ENCODE measurements at places on chromosomes 3 and 15.

- DNase-seq: peak; percentile 67
- no peaks in the 10 kb centered on the region for H3K36me3 ChIP-seq
- no peaks in the 10 kb centered on the region for H3K4me1 ChIP-seq
Observed at GRCh38 chr3:57169872-57170623, 4.9 kb upstream of the IL17RD start.

DNA sequence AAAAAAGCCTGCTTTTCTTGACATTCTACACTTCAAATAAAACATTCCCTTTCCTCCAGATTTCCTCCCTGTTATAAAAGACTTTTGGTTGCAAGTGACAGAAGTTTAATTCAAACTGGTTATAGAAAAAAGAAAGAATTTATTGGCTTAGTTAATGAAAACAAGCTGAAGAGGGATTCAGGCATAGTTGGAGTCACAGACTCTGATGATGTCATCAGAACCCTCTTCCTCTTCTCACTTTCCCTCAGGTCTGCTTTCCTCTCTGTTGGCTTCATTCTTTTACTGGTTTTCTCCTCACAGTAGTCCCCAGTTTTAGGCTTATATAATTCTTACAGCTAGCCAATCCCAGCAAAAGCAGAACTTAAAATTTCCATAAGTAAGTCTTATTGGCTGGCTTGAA, 32.0 kb upstream of the MBNL1 start:
- peak; percentile 16 for DNase-seq
- no peaks in the 10 kb centered on the region for H3K27me3 ChIP-seq
- H3K36me3 ChIP-seq: no peaks in the 10 kb centered on the region
- peaks cover 20% of the 10 kb centered on the region for H3K4me1 ChIP-seq

DNA sequence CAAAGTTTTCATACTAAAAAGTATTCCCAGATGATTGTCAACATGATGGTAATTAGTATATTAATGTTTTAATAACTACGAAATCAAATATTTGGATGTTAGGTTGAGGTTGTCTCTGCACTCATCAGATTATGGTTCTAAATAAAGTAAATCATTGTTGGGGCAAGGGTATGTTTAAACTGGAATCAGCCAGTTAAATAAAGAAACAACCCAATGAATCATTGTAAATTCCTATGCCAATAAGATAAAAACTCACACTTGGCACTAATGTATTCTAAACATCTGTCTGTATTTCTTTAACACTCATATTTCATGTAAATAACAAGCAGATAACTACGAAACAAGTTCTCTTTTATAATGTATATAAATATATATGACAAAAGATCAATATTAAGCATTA, 92.7 kb downstream of the PEAK1 start:
- H3K4me1 ChIP-seq: no peaks in the 10 kb centered on the region
- no peak overlapping the region for H3K4me3 ChIP-seq
- H3K36me3 ChIP-seq: no peaks in the 10 kb centered on the region
- H3K27ac ChIP-seq: no peak overlapping the region
- no peak for DNase-seq

GRCh38 chr15:75828429-75828828, 14.8 kb upstream of the UBE2Q2 start:
- H3K27ac ChIP-seq: no peak overlapping the region
- H3K36me3 ChIP-seq: no peaks in the 10 kb centered on the region
- no peak for DNase-seq
- peaks cover 3% of the 10 kb centered on the region for H3K27me3 ChIP-seq
- peaks cover 10% of the 10 kb centered on the region for H3K4me1 ChIP-seq
- H3K4me3 ChIP-seq: no peak overlapping the region

- H3K36me3 ChIP-seq: no peaks in the 10 kb centered on the region
- no peak overlapping the region for H3K27ac ChIP-seq
- H3K4me3 ChIP-seq: no peak overlapping the region
- no peak for DNase-seq
- peaks cover 4% of the 10 kb centered on the region for H3K27me3 ChIP-seq
Observed at GRCh38 chr15:101499863-101500713, 10.6 kb upstream of the PCSK6 start.

- no peaks in the 10 kb centered on the region for H3K4me1 ChIP-seq
- H3K4me3 ChIP-seq: no peak overlapping the region
- H3K27me3 ChIP-seq: peaks cover 32% of the 10 kb centered on the region
- DNase-seq: no peak
- no peaks in the 10 kb centered on the region for H3K36me3 ChIP-seq
- no peak overlapping the region for H3K27ac ChIP-seq
Observed at GRCh38 chr3:16534640-16535262, 21.3 kb upstream of the RFTN1 start.

DNA sequence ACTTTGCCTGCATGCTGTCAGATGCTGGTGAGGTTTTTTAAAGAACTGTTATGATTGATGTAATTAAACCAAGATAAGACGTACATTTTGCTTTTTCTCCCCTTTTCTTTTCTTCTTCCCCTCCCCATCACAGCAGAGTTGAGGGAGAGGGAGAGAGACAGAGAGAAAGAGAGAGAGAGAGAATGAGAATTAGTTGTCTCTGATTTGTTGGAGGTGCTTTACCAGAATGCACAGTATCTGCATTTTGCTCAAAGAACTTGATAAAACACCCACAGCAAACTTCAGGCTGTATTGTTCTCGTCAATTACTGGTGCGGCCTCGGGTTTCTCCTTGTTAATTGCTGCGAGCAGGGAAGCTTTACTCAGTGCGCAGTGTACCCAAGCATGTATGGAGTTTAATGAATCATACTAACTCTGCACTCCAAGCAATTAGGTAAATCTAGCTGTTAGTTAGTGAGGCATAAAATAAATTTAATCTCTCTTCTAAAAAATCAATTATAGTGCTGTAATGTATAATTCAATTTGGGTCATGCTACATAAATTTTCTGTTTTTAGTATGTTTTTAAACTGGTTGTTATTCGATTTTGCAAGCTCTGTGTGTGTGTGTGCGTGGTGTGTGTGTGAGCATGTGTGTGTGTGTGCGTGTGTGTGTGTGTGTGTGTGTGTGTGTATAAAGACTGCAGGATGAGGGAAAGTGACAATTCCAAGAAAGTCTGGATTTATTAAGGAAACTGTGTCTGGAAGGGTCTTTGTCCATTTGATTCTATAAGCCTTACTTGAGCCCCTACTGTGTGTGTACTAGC, 273.4 kb downstream of the TLE3 start:
- H3K4me1 ChIP-seq: no peaks in the 10 kb centered on the region
- no peak overlapping the region for H3K4me3 ChIP-seq
- H3K27ac ChIP-seq: no peak overlapping the region
- no peak for DNase-seq
- H3K27me3 ChIP-seq: peaks cover 4% of the 10 kb centered on the region

GRCh38 chr15:39102431-39102830, 478.4 kb upstream of the THBS1 start:
- peak overlapping the region; percentile 58 for H3K27ac ChIP-seq
- H3K36me3 ChIP-seq: no peaks in the 10 kb centered on the region

GRCh38 chr15:85689729-85690128, 105.0 kb downstream of the KLHL25 start:
- peak; percentile 85 for DNase-seq
- peaks cover 6% of the 10 kb centered on the region for H3K36me3 ChIP-seq
- peaks cover 32% of the 10 kb centered on the region for H3K4me1 ChIP-seq
- H3K27me3 ChIP-seq: no peaks in the 10 kb centered on the region
- H3K27ac ChIP-seq: peak overlapping the region; percentile 82

GRCh38 chr3:185595526-185595925, 9.4 kb downstream of the SENP2 start:
- no peaks in the 10 kb centered on the region for H3K36me3 ChIP-seq
- H3K27me3 ChIP-seq: no peaks in the 10 kb centered on the region
- DNase-seq: no peak
- H3K4me3 ChIP-seq: no peak overlapping the region
- H3K4me1 ChIP-seq: no peaks in the 10 kb centered on the region
- H3K27ac ChIP-seq: no peak overlapping the region

DNA sequence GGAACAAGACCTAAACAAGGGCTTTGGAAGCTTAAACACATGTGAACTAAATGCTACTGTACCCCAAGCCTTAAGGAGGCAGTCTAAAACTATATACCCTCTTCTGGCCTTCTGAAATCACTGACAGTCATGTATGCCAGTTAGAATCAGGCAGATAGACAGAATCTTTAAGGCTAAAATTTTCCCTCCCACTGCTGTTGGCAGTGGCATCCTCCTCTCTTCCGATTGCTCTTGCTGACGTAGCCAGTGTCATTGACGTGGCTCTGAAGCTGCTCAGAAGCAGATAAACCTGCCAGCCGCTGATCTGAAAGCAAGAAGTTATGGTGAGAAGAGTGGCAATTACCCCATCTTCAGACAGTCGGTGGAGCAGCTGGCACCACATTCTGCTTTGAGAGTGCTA, 3.3 kb downstream of the RYR3 start:
- H3K27ac ChIP-seq: no peak overlapping the region
- peaks cover 20% of the 10 kb centered on the region for H3K27me3 ChIP-seq
- no peak for DNase-seq
- H3K4me1 ChIP-seq: no peaks in the 10 kb centered on the region

GRCh38 chr3:186277268-186277909, 84.6 kb downstream of the DGKG start:
- DNase-seq: peak; percentile 49
- H3K27me3 ChIP-seq: peaks cover 3% of the 10 kb centered on the region
- H3K36me3 ChIP-seq: no peaks in the 10 kb centered on the region

DNA sequence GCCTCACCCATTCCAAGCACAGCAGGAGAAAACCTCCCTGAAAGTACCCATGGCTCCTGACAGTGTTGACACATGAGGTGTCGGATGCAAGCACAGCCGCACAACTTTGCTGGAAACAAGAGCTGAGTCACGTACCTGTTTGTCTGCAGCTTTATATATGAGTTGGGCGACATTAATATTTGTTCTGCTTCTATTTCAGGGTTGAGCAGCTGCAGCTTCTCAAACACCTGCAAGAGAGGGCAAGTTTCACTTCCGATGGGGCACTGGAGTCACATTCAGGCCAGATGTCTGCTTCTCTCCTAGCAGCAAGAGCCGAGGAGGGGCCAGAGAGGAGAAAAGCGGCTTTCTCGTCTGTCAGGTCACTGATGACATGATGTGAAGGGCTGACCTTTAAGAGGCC, 88.0 kb downstream of the NUP210 start:
- H3K27ac ChIP-seq: no peak overlapping the region
- H3K27me3 ChIP-seq: no peaks in the 10 kb centered on the region
- DNase-seq: no peak
- H3K4me3 ChIP-seq: no peak overlapping the region
- H3K4me1 ChIP-seq: no peaks in the 10 kb centered on the region

DNA sequence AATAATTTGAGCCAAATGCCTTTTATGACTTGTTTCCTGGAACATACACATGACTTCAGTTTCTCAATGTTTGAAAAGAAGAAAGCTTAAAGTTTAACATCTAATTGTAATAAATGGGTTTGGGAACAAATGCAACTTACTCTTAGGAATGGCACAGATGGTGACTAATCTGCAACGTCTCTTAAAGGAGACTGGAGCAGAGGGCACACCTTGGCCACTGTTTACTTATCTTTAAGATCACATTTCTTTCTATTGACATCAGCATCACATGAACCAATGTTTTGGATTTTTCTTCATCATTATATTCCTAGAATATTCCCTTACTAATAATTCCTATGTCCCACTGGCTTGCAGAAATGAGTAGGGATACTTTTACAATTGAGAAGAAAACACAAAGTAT, 229.5 kb downstream of the CHL1 start:
- H3K4me3 ChIP-seq: no peak overlapping the region
- no peaks in the 10 kb centered on the region for H3K4me1 ChIP-seq
- H3K36me3 ChIP-seq: no peaks in the 10 kb centered on the region
- no peak for DNase-seq
- H3K27ac ChIP-seq: no peak overlapping the region
- no peaks in the 10 kb centered on the region for H3K27me3 ChIP-seq

DNA sequence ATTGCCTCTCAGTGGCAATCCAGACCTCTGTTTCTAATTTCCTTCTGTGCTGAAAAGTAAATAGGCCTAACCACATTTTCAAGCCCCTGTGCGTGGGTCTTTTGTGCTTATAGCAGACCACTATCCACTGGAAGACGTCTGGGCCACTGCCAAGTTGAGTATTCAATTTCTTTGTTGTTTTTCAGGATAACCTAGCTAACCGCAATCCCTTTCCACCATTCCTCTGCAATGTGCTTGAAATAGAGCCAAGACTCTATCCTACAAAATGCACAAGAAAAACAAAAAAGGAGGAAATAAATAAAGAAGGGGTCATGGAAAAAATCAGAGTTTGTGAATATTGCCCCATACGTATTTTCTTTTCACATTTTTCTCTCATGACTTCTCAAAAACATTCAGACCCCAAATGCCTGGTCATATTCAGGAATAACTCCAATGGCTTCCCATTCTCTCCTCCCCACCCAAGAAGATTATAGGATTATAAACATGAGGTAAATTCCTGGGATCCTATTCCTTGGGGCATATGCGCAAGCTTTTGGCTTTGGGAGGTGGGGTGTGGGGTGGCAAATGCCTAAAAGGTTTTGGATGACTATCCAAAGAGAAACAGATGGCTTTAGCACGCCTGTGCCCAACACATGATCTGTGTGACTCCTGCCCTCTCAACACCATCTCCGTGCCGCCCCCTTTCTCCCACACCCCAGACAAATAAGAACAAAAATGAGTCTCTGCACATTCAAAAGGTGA, 217.9 kb upstream of the THBS1 start:
- DNase-seq: peak; percentile 99
- no peak overlapping the region for H3K4me3 ChIP-seq

- no peaks in the 10 kb centered on the region for H3K27me3 ChIP-seq
- H3K4me3 ChIP-seq: no peak overlapping the region
- DNase-seq: no peak
- H3K36me3 ChIP-seq: no peaks in the 10 kb centered on the region
- no peak overlapping the region for H3K27ac ChIP-seq
Observed at GRCh38 chr3:169363318-169364265, 299.9 kb downstream of the MECOM start.

DNA sequence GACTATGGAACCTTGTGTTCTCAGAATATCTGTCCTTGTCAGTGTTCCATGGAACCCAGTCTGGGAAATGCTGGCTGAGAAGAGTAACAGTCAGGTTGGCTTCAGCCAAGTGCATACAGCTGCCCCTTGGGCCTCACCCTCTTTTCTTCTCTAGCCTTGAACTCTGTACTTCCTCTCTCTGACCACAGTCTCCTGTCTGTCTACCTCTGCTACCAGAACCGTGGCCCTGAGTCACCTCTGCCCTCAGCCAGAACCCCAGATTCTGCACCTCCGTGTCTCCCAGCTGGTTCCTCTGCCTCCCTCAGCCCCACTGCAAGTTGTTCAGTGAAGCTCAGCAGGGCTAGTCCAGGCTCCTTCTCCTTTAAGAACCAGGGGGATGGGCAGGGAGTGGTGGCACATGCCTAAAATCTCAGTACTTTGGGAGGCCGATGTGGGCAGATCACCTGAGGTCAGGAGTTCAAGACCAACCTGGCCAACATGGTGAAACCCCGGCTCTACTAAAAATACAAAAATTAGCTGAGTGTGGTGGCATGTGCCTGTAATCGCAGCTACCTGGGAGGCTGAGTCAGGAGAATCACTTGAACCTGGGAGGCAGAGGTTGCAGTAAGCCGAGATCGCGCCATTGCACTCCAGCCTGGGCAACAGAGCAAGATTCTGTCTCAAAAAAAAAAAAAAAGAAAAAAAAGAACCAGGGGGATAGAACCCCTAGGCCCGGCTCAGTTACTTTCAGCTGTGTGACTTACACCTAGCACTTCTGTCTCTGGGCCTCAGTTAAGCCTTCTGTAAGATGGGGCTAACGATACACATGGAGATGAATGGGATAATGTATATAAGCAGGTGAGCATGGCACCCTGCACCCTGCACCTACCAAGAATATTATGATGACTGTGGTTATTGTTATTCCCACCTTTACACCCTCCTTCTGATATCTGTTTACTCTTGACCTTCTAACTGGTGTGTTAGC, 24.3 kb upstream of the TATDN2 start:
- no peak overlapping the region for H3K27ac ChIP-seq
- H3K4me1 ChIP-seq: peaks cover 49% of the 10 kb centered on the region
- DNase-seq: no peak
- no peak overlapping the region for H3K4me3 ChIP-seq
- H3K27me3 ChIP-seq: no peaks in the 10 kb centered on the region

GRCh38 chr3:124257336-124257864, 265.5 kb upstream of the ROPN1 start:
- no peak overlapping the region for H3K27ac ChIP-seq
- H3K4me3 ChIP-seq: no peak overlapping the region
- no peaks in the 10 kb centered on the region for H3K36me3 ChIP-seq
